H1 (cell line): ENCODE measurements at places on chromosomes 5 and 9. TPM values are rescaled to one million over a fixed set of nuclear protein-coding genes. Genes with fewer than 3 reads are reported as not detected.

Gene SEMA6A
- polyA plus RNA-seq: 78.3 and 122 TPM in 2 replicates

Gene MATR3
- 90.6 and 116 TPM in 2 replicates for polyA plus RNA-seq

Gene DYNC2I2
- polyA plus RNA-seq: 78.5 and 113 TPM in 2 replicates

Gene CEL
- 1.8 and 2.7 TPM in 2 replicates for polyA plus RNA-seq

Gene CDKN2A
- 0.51 and 0.91 TPM in 2 replicates for polyA plus RNA-seq

Gene MRPL41
- polyA plus RNA-seq: 58.1 and 79.3 TPM in 2 replicates

Gene THOC3
- 60.2 and 65.9 TPM in 2 replicates for polyA plus RNA-seq

Gene UGT3A1
- polyA plus RNA-seq: 2.5 and 3.4 TPM in 2 replicates

Gene PIP5K1B
- polyA plus RNA-seq: 2.2 and 4.7 TPM in 2 replicates

Gene C6
- polyA plus RNA-seq: not detected in 2 replicates

- DNase-seq: no peak
Measured at GRCh38 chr9:38687389-38687842, 32.5 kb downstream of the FAM240B start.

- no peak for DNase-seq
Measured at GRCh38 chr5:171475596-171475995, 56.1 kb downstream of the FGF18 start.

DNA sequence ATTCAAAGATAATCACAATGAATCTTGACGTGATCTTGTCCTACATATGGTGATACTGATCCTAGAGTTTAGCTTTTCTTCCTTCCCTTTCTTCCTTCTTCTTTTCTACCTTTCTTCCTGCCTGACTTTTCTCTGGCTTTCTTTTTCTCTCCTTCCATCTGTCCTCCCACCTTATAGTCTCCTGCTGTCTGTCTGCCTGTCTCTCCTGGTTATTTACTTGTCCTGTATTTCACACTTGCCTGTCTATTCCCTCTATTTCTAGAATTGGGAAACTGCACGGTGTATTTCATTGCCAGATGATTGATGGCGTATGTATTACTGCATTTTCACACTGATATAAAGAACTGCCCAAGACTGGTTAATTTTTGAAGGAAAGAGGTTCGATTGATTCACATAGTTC, 718.1 kb upstream of the CDH6 start:
- no peak for DNase-seq

DNA sequence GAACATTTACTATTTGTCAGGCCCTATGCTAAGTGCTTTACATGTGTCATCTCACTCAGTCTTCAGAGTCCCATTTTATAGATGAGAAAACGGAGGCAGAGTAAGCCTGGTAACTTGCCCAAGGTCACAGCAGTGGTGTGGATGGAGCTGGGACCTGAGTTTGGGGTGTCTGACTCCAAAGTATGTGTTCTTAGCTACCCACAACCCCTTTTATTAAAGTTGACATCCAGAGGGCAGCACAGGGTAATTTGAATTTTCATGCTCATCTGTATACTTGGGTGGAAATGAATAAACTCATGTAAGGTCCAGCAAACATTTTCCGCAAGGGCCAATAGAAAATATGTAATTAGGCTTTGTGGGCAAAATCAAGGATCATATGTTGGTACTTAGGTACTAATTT, 93.4 kb upstream of the SLC25A48 start:
- DNase-seq: peak; percentile 8

GRCh38 chr9:109517901-109518377, 19.8 kb upstream of the PTPN3 start:
- no peak for DNase-seq

DNA sequence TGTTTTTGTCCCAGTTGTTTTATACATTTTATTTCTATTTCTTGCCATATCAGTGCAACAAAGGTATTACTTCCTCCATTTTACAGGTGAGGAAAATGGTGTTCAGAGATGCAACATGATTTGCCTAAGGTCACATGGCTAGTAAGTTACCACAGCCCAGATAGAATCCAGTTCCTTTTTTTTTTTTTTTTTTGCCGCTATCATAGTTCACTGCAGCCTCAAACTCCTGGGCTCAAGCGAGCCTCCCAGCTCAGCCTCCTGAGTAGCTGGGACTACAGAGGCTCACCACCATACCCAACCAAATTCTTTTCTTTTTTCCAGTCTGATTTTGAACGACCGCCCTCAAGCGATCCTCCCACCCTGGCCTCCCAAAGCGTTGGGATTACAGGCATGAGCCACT, 480 bp upstream of the CCDC69 start:
- no peak for DNase-seq

DNA sequence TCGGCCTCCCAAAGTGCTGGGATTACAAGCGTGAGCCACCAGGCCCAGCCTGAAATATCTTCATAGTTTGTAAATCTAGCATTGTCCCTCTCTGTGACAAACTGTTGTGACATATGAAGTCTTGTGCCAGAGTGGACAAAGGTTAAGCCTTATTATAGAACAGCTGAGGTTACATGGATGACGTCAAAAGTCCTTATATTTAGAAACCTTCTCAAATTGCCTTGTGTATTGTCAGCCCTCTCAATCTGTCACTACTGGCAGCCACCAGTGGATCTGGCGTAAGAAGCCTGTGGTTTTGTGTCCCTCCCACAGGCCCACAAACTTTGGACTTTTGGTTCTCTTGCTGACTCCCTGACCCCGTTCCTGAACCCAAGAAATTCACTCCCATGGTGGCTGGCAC, 79.4 kb upstream of the CCDC112 start:
- DNase-seq: no peak

- no peak for DNase-seq
Measured at GRCh38 chr5:59769041-59769360, 124.5 kb downstream of the PDE4D start.

- DNase-seq: no peak
Measured at GRCh38 chr9:89853161-89853560, 248.3 kb downstream of the GADD45G start.

GRCh38 chr9:99011161-99011709, 67.5 kb downstream of the COL15A1 start:
- no peak for DNase-seq

DNA sequence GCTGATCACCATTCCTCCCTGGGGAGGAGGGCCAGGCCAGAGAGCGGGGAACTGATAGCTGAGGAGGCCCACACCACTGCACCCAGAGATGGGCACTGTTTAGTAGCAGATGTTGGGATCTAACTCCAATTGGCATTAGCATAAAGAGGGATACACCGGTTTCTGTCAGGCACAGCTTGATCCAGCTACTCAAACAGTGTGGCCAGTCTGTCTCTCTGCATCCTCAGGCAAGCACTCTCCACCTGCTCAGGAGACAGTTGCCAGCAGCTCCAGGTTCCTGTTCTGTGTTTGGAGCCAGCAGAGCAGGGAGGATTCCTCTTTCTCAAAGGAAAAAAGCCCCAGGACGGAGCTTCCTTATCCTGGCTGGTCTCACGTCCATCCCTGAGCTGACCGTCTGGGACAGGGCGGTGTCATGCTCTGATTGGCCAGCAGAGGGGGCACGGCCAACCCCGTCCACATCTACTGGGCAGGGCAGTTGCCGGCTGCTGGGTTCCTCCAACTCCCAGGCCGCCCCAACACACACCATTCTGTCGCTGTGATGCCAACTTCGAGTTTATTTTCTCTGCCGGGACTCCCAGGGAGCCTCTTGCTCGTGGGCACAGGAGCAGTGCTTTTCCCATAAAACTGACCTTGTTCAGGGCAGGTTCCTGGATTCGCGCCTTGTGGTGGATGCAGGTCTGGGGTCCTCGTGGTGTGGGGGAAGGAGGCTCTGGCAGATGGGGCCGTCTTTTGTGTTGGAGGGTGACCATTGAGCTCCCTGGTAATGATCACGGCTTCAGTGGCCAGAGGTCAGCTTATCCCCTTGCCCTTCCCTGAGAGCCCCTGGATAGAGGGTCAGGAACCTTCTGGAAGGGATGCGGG, 47.9 kb downstream of the COL5A1 start:
- peak; percentile 90 for DNase-seq

- no peak for DNase-seq
Measured at GRCh38 chr9:136311051-136312008, 7.4 kb upstream of the CCDC187 start.

GRCh38 chr9:15187589-15187988, 119.4 kb downstream of the TTC39B start:
- no peak for DNase-seq

GRCh38 chr9:107043886-107044285, 180.9 kb downstream of the ZNF462 start:
- DNase-seq: no peak

- DNase-seq: no peak
Measured at GRCh38 chr5:118548761-118549720, 439.3 kb downstream of the DTWD2 start.

DNA sequence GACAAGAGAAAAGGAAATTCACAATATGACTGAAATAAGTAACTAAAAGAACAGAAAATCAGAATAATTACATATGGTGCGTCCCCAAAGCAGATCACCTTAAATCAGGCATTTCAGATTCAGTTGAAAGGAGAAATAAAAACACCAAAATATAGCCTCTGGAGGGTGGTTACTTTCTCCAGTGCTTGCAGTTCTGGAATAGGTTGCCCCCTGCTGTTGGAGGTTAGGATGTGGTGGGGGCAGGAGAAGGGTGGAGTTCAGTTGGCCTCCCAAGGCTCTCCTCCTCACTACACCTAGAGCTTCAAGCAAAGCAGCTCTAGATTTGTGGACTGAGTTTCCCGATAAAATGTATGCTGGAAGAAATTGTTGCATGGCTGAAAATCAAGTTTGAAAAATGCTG, 338.2 kb upstream of the TLE4 start:
- no peak for DNase-seq

DNA sequence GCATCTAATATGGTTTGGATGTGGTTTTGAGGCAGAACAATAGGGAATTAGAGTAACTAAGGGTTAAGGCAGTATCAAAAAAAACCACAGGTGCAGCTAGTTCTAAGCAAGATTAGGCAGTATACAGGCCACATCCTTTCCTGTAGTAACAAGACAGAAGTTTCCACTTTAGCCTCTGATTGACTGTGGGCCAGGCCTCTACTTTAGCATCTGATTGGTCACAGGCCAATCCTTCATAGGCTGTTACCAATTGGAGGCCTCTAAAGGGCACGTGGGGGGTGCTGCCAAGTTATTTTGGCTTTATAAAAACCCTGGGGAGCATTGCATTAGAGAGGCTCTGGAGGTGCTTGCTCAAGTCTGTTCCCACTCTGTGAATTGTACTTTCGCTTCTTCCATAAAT, 144.1 kb upstream of the ST8SIA4 start:
- no peak for DNase-seq

DNA sequence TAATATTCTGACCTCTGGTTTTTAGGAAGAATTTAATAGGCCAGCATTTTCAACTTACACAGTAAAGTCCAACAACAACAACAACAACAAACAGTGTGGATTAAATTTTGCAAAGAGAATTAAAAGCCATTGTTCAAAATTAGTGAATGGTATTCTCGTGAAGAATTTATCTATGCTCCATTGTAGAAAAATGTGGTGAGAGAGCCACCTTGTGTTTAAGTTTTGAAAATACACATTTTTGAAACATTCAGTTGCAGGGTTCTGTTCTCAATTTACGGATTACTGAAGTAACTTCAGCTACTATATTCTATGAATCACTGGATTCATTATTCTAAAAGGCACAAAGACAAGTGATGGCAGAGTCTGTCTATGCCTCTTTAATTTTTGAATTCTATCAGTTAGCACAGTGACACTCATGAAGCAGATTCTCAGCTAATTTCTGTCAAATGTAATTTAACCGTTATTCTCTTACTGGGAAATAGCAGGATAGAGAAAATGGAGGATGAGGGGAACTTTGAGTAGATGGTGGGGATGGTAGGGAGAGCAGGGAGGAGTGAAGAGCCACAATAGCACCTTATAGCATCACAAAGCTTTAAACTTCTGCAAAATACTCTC, 11.0 kb downstream of the CCDC152 start:
- no peak for DNase-seq
